ENCODE measurements at places on chromosomes 16 and 17.

- DNase-seq, result no peak
Measured at GRCh38 chr17:15112846-15113617, 152.1 kb downstream of the PMP22 start.

DNA sequence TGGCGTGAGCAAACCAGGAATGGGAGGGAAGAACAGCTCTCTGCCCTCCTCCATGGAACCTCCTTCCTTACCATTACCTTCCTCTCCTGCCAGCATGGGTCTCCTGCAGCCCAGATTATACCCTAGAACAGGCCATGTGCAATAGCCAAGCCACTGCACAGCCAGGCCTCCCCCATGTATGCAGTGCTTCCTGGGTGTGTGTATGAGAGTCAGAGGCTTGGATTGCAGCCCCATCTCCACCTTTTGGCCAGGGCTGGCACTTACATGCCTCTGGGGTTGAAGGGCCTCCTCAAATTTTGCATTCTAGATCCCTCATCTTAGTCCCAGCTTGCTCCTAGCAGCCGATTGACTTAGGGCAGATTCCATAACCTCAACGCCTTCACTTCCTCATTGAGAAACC is 133.7 kb downstream of the GSG1L start:
- no peak for DNase-seq

DNA sequence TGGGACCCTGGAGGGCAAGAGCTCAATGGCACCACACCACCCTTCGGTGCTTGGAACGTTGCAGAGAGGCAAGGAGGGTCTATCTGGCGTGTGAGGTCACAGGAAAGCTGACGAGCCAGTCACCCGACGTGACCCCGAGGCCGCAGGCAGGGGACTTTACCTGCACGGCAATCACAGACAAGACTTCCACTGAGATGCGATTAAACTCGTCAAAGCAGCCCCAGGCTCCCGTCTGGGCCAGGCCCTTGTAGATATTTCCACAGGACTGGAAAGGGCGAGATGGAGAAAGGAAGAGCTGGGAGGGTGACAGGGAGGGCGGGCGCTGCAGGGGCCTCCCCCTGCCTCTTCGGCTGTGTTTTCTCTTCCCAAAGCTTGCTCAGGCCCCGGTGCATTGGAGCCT is 78.3 kb downstream of the DNAH17 start:
- DNase-seq, result no peak

GRCh38 chr16:78737630-78738029 is 638.2 kb downstream of the WWOX start:
- DNase-seq, result no peak

DNA sequence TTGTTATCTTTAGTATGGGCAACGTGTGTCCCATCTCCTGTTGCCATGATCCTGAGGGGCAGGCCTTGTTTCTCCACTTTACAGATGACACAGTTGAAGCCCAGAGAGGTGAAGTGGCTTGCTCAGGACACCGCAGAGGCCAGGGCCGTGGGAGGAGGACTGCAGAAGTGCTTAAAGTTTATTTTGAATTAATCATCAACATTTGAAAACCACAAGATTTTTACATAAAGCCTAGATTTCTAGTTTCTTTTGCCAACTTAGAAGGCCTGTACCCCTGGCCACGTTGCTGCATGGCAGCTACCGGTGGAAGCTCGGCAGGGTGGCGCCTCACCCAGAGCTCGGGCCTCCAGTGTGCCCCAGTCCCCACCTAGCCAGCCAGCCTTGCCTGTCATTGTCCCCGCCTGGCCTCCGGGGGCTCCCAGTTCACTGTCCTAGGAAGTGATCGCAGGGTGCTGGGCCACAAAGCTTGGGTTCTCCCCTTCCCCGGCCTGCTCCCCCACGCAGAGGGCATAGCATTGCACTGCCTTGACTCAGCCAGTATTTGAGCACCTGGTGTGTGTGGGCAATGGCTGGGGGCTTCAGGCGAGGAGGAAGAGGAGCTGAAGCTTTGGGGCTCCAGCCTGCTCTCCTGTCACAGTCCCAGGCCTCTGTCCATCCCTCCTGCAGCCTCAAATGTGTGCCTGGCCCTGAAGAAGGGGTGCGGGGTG is 14.8 kb upstream of the ADCY7 start:
- DNase-seq, result no peak

DNA sequence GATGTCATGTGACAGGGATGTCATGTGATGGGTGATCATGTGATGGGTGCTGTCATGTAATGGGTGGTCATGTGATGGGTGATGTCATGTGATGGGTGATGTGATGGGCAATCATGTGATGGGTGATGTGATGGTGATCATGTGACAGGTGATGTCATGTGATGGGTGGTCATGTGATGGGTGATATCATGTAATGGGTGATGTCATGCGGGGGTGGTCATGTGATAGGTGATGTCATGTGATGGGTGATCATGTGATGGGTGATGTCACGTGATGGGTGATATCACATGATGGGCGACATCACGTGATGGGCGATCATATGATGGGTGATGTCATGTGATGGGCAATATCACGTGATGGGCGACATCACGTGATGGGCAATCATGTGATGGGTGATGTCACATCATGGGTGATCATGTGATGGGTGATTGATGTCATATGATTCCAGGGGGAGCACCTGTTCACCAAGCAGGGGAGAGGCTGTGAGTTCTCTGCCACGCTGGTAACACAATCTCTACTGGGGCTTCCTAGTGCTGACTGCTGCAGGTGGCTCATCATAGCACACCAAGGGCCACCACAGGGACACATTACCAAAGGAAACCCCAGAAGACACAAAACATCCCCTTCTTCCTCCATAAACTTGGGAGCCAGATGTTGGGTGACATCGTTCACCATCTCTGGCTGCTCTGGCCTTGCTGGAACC is 16.5 kb downstream of the CD300LB start:
- no peak for DNase-seq

GRCh38 chr16:27698266-27698665 is 148.3 kb downstream of the KATNIP start:
- DNase-seq, result no peak

GRCh38 chr17:31085563-31085962 is 9.2 kb upstream of the NF1 start:
- DNase-seq, result no peak

Measured in hippocampal formation (tissue), 2 donors.